ENCODE measurements at places on chromosomes 5 and 9.

DNA sequence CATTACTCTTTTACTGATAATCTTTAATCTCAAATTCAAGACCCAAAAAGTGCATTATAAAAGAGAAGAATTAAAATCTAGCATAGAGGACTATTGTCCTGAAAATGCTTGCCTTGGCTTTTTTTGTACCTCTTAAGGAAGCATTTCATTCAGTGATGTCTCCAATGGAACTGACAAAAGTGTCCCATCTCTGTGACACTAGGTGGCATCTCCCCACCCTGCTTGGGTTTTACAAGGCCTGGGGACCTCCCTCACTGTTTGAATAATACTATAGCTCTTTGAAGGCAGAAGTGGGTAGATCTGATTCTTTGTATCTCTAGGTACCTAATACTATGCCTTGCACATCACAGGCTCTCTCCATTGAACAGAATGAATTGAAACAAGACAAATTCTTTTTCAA, 180.6 kb downstream of the EPB41L4A start:
- DNase-seq, result no peak

DNA sequence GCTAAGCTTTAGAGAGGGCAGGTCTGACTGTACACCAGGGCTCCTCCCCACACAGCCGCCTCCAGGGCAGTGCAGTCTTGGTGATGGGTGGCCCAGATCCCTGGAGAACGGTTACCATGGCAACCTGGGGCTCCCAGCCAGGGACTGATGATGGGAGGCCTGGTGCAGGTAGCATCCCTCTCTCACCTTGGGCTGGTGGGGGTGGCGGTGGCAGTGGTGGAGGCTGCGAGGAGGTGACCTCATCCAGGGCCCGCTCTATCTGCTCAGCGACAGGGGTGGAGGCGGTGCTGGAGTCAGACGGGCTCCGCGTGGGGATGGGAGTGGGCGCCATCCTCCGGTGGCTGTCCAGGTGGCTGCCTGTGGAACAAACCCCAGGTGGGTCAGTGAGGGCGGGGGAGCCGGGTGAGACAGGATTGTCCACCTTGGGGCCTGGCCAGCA, 12.3 kb downstream of the PRR7 start:
- no peak for DNase-seq

DNA sequence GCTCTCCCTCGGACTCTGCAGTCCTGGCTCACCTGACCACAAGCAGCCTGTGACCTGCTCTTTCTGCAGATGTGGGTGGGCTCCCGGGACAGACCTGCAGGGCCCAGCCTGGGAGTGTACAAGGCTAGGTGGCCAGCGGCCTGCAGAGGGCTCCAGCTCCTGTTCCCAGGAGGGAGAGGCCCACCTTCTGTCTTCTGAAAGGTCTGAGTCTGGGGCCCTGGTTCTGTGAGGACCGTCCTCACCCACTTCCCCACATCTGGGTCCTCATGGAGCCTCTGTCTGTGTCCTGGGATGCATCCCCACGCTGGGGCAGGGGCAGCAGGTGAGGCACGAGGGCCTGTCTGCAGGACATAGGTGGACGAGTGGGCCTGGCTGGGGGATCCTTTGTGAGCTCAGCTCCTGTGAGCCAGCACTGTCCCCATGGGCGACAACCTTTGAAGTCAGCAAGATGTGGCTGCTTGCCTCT, 43.7 kb downstream of the PHF2 start:
- no peak for DNase-seq

DNA sequence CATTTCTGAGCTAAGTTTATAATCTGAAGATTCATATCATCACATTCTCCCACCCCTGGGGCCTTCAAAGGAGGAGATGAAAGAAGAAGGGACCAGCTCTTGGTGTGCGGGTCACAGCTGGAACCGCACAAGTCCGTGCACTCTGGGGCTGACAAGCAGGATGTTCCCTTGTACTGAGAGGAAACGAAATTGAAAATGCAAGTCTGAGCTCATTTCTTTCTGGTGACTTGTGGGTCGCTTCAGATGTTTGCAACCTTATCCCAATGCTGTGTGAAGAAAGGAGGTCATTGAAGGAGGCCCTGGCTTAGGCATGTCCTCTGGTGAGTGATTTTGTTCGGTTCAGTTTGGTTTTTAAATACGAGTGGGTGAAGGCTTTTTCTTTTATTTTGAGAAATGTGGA, 59.6 kb downstream of the C9orf152 start:
- no peak for DNase-seq

- DNase-seq, result no peak
Measured at GRCh38 chr9:122331523-122331927, 39.3 kb upstream of the PTGS1 start.

GRCh38 chr5:2288466-2288865, 405.7 kb upstream of the IRX4 start:
- no peak for DNase-seq

DNA sequence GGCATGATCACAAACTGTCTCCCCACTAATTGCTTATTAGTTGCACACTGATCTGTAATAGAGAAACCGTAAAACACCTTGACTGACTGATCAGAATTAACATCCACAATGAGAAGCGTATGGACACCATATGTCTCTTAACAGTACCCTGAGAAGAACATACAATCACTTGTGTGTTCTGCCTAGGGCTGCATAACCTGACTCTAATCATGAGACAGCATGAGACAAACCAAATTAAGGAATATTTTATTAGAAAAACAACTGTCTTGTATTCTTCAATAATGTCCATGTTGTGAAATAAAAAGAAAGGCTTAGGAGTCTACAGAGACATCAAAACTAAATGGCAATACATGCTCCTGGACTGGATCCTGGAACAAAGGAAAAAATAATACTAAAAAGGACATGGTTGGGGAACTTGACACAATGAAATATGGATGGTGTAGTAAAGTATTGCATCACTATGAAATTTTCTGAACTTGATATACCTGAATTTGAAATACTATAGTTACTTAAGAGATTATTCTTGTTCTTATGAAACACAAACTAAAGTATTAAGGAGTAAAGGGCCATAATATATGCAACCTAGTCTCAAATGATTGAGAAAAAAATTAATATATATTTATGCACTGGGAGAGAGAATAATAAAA, 162.1 kb downstream of the CWC27 start:
- DNase-seq, result no peak

- DNase-seq, result no peak
Measured at GRCh38 chr9:8943392-8943791, 1143.8 kb upstream of the DMAC1 start.

DNA sequence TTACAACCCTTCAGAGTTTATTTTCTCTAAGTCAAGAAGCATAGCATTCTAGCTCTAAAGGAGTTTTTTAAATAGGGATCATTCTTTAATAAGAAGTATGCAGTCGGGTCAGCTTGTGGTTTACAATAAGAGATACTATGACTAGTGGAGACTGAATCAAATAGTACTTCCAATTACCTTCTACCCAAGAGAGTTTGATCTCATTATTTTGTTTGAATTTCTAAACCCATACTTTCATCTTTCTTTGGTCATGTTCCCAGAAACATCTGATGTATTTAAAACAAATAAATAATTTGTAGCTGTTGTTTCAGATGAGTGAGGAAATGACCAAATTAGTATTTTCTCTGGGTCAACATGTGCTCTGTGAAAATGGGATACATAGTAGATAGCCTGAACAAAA, 160.2 kb upstream of the CDH6 start:
- no peak for DNase-seq

DNA sequence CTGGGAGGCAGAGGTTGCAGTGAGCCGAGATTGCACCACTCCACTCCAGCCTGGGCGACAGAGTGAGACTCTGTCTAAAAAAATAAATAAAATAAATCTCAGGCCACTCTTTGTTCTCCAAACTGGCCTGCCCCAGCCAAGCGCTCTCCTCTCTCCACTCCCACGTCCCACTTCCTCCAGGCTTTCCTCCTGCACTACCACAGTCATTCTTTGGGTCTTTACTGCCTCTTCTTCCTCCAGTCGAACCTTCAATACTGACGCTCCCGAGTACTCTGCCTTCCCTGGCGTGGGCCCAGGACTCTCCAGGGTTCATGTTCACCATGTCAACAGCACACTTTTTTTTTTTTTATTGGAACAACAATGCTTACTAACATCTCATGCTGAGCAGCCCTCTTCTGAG, 23.9 kb downstream of the RNF130 start:
- DNase-seq, result no peak

- no peak for DNase-seq
Measured at GRCh38 chr9:7869340-7869739, 69.8 kb upstream of the DMAC1 start.

- peak; percentile 83 for DNase-seq
Measured at GRCh38 chr9:26955921-26956859, at the start of gene IFT74. Gene IFT74, plus strand, starts transcription at chr9:26956412. Its CDS starts 5,556 bp downstream, at chr9:26961968.

DNA sequence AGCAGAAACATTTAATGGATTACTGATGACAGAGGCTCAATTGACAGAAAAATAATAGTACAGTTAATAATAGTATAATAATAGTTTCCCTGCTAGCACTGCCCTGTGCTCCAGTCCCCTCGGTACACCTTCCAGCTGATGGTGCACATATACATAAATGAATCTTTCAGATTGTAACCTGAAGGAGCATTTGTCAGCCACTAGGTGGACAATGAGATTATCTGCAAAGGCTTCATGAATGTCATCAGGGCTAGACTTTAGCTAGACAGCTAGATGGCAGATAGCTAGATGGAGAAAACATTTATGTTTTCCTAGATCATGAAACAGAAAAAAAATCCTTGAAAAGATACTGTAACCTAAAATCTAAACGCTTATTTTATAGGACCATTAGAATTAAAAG, 304.4 kb upstream of the SMC2 start:
- no peak for DNase-seq

GRCh38 chr5:90014420-90014819, 395.1 kb downstream of the CETN3 start:
- no peak for DNase-seq

DNA sequence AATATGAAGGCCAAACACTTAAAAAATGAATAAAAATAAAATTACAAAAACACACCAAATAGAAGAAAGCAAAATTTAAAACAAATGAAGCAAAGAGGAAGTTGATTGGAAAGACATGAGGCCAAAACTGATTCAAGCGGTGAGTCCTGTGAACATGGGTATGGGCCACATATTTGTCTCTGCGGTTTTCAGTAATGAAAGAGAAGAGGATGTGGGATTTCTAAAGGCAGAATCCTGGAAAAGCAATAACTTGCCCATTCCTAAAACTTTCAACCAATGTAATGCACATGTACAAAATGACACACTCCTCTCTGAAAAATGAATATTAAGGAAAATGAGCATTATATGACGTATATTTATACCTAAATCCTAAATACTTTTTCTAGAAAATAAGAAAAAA, 263.7 kb downstream of the SEMA5A start:
- DNase-seq, result no peak

DNA sequence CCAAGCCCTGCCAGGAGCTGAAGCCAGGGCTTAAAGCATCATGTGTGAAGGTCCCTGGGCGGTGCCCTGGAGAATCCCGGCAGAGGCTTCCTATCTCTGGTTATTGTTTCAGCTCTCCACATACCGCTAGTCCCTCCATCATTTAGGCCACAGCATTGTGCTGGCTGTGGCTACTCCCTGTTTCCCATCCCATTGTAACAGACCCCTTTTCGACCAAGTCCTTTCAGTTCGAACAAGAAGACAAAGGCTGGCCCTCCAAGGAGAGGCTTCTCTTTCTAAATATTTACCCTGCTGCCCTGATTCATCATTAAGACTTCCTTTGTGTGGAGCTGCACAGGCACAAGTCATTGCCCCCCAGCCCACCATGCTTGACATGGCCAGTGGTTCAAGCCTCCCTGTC, 41.6 kb downstream of the NEUROG1 start:
- DNase-seq, result no peak

DNA sequence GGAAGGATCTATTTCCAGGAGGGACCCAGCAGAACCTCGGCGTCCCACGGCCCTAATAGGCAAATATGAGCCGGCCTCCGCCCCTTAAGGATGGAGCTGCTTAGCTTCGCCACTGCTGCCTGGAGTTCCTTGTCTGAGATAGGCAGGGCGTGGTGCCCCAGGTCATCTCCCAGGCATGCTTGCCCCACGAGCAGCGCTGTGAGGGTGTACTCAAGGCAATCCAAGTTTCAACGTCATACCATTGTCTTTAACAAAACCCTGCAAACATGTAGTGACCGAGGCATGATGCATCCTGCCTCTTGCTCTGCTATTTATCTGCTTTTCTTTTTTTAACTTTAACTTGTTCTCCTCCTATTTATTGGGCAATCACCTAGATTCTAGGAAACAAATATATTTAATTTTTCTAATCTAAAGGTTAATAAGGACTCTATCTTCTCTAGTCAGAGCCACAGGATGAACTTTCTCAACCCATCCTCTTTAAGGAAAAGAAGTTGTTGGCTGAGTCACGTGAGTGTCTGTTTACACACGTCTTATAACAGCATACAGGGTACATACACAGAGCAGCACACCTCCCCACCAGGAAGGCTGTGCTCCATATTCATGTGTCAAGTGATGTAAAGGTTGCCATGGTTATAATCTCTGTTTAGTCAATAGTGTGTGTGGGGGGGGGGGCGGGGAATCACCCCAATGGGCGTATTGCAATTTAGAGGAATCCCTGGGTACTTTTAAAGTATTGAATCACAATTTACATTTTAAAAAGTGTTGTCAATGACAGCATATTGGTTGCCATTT, 27.3 kb upstream of the ZSWIM6 start:
- DNase-seq, result no peak

DNA sequence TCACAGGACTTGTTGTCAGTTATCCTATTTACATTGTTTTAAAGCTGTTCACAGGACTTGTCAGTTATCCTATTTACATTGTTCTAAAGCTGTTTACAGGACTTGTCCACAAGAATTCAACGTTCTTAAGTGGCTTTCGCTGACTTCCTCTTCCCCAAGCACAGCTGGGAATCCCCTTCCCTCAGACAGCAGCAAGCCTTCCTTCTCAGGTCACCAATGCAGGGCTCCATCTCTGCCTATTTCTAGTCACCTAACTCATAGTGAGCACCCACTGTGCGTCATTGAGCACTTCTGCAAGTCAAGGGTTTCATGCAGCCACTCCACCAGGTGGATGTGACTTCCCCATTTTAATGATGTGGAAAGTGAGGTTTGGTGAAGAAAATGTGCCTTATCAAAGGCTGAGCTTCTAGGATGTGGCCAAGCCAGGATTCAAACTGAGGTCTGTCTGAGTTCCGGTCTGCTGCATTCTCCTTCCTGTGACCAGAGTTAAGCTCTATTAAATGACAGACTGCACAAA, 109.8 kb upstream of the ZNF462 start:
- no peak for DNase-seq

- no peak for DNase-seq
Measured at GRCh38 chr9:34365282-34365681, 11.4 kb downstream of the MYORG start.

- no peak for DNase-seq
Measured at GRCh38 chr5:115733607-115734006, 82.9 kb downstream of the CDO1 start.

GRCh38 chr5:71481441-71481840, 26.0 kb downstream of the BDP1 start:
- no peak for DNase-seq

- no peak for DNase-seq
Measured at GRCh38 chr5:10949856-10950630, 189.0 kb upstream of the DAP start.

GRCh38 chr9:22114956-22115355, 105.9 kb upstream of the CDKN2B start:
- DNase-seq, result no peak

Data from stimulated activated CD8-positive, alpha-beta memory T cell treated with anti-CD3 and anti-CD28 coated beads, Interleukin-7, amount 100 ng/mL, for 1 hour (primary cell).